ENCODE measurements at places on chromosomes 5 and 9. TPM values are rescaled to one million over a fixed set of nuclear protein-coding genes. Genes with fewer than 3 reads are reported as not detected.

The ERGIC1 gene
- total RNA-seq: 46.4 TPM

The TMEM215 gene
- total RNA-seq: 0.52 TPM

The CAMK2A gene
- total RNA-seq: 45.9 TPM

The EQTN gene
- total RNA-seq: not detected

The CDC20B gene
- total RNA-seq: not detected

The TTC39B gene
- 4.2 TPM for total RNA-seq
